ENCODE measurements at places on chromosomes 2 and 18.

DNA sequence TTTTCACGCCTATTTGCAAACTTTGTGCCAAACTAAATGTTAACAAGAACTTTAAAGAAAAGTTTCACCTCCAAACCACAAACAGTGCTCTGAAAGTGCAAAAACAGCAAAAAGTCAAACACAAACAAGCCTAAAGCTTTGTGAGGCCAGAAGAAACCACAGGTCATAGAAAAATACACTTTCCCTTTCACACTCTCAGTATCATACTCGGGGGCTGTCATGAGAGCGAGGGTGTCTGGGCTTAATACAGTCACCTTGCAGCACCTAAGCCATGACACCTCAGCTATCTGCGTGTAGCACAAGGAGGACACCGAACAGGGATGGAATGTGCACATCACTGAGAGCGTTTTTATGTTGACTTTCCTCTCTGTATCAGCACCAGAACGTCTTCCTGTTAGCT is 26.6 kb upstream of the SEH1L start:
- DNase-seq = no peak

DNA sequence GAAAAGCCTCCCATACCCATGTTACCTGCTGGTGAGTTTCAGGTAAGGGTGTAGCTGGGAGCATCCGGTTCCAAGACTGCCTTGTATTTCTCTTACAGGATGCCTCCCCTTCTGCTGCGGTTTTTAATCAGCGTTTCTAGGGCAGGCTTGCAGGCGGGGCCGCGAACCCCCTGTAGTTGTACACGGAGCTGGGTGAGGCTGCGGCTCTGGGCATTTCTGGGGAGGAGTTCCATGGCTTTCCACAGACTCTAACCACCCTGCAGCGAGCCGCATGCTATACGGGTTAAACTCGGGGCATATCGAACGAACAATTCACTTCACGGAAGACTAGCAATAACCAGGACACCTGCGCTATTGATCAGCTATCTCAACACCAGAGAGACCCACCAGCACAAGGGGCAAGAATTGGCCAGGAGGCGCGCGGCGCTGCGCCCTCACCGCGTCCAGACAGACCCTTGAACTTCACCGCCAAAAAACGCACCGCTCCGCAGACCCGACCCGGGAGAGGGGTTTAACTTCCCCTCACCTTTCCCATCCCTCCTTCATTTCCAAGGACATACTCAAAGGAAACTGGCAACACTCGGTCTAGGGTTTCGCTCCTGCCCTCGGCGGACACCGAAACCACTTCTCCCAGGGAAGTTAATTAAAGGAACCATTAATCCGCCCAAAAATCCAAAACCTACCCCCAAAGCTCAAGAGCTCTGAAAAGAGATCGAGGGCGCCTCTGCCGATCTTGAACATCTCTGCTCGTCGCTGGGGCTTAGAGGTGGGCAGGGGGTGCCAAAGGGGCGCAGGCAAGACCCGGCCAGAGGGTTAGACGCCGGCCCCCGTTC is 909 bp downstream of the TGFA start:
- no peak for DNase-seq

DNA sequence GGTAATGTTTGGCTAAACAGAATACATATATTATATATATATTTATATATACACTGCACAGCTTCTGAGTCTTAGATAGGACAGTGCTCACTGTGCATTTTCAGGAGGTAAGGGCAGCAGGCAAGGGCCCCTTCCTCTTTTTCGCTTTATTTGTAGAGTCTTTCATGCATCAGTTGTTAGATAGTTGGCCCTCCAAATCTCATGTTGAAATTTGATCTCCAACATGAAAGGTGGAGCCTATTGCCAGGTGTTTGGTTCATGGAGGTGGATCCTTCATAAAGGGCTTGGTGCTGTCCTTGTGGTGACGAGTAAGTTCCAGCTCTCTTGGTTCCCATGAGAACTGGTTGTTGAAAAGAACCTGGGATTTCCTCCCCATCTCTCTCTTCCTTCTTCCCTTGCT is 48.1 kb downstream of the TSN start:
- DNase-seq = no peak

- no peak for DNase-seq
These were observed 365 bp downstream of the NDUFB3 start for GRCh38 chr2:201072201-201072530.

- no peak for DNase-seq
These were observed 1.6 kb upstream of the ALKAL2 start for GRCh38 chr2:289362-290089.

DNA sequence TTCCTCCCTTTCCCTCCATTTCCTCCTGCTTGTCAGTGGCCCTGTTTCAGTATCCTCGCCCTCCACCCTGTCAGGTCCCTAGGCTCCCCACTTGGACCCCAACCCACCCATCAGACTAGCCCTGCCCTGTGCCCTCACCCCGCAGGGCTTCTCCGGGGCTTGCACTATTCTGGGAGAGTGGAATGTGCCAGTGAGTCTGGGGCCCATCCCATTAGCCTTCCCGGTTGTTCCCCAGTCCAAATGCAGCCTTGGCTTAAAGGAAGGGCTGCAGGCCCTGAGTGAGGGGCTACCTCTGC is 45.5 kb downstream of the MYO7B start:
- no peak for DNase-seq

DNA sequence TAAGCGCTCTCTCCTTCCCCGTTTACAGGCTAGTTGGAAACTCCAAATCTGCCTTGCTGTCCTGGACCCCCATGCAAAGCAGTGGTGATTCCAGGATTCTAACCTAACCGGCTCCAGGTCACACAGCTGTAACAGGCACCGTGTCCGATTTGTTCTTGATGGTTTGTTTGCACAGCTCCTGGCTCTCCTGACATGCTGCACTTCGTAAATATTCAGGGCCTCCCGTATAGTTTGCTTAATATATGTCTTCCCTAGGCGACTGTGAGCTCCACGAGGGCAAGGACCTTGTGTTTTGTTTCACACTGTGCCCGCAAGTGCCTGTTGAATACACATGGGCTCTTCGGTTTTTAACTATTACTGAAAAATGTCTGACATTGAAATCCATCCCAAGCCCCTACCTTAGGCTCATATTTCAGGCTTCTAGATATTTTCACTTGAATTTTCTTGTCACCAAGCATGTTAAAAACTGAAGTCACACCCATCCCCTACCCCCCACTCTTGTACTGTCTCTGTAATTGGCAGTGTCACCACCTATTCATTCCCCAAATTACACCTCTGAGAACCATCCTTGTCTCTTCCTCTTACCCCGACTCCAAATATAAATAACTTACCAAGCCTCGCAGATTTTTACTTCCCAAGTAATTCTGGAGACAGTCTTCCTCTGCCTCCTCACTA is 1.0 kb upstream of the PUM2 start:
- DNase-seq = no peak

DNA sequence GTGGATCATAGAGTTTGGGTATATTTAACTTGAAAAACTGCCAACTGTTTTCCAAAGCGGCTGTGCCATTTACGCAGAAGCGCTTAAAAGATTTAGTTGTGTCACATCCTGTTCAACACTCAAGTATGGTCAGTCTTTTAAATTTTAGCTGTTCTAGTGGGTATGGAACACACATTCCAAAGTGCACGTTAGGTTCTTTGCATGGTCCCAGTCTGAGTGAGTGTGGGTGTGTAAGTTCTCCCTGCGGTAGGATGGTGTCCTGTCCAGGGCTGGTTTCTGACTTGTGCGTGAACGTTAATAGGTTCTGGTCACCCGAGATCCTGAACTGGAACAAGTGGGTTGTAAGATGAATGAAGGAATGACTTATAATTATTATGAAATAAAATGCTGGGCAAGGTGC is 28.4 kb upstream of the IL36G start:
- no peak for DNase-seq

All from type B pancreatic cell (in vitro differentiated cells).